Right ventricle myocardium superior (tissue), 1 donor: ENCODE measurements at places on chromosomes 3 and 15.

- DNase-seq: peak; percentile 79
Measured at GRCh38 chr15:45187894-45188830, at the start of gene SHF. SHF (minus strand) TSS chr15:45187966; CDS start chr15:45187951, 15 bp downstream.

DNA sequence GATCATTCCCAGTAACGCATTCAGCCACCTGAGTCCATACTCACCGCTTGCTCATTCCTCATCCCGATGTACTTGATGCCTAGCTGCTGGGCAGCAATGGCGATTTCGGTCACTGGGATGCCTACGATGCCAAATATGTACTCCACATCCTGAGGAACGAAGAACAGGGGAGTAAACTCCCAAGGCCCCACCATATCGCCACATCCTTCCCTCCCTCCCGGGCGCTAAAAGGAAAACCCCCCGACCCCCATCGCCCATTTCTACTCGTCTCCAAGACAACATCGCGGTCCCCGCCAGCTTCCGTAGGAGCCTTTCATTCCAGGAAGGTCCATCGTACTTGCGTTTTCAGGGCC is 347 bp downstream of the HACL1 start:
- DNase-seq: no peak

DNA sequence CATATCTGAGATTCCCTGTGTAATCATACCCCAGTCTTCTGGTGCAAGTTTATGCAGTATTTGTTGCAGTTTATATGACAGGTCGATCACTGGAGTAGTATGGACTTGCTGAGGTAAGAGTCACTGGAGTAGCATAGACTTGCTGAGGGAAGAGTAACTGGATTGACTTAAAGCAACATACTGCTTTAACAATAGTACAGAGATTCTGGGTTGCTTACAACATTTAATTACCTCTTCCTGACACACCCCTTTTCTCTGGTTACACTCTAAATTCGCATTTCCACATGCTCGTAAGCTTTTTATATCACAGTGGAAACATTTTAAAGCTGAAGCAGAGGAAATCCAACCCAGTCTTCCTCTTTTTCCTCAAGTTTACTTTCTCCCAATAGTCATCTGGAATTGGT is 11.8 kb downstream of the AAGAB start:
- DNase-seq: no peak

DNA sequence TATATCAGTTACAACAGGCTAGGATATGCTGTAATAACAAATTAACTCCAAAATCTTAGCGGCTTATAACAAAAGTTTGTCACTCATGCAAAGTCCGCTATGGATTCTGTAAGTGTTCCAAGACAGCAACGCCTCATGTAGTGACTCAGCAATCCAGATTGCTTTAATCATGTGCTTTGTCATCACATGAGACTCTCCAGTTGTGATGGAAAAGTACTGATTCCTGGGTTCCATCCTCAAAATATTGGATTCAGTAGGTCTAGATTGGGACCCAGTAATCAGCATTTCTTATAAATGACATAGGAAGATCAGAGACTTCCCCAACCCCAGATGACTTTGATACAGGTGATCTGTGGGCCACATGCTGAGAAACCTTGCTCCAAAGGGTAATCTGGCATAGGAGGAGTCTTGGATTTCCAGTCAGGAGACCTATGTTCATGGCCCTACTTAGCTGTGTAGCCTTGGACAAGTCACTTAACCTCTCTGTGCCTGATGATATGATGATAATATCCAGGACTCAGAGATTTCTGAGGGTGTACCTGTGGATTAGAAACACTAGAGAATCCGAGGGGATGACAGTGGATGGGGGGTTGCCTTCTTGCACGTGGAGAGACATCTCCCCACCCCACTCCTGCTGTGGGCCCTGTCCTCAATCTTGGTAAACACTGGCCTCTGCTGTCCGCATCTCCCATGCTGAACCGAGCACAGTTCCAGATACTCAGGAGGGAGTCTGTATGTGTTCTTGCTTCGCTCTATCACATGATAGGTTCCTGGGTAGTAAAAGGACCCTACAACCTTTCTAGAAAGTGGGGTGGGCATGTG is 65.5 kb downstream of the CORO2B start:
- no peak for DNase-seq

DNA sequence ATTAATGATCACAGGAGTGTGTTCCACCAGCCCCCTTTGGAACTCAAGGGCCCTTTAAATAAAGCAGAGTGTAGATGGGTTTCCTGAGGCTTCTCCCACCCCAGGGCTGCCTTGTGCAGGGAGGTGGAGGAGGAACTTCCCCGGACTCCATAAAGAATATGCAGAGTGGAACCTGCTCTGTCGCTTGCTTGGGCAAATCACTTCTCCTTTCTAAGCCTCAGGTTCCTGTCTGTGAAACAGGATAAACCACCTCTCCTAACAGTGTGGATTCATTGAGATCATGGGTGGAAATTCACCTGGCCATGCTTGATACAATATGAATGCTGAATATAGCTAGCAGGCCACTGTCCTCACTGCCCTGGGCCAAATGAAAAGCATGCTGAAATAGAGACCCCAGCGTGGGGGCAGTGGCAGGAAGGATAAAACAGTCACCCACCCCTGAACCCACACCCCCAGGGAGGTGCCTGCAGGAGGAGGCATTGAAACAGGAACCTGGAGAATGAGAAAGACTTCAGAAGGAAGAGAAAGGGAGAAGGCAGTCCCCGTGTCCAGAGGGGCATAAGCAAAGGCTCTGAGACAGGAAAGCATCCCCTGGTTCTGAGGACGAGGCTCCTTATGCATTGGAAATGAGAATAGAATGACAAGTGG is 41.1 kb upstream of the CHRNB4 start:
- DNase-seq: no peak

GRCh38 chr3:194937882-194938321 is 252.2 kb downstream of the FAM43A start:
- DNase-seq: no peak

DNA sequence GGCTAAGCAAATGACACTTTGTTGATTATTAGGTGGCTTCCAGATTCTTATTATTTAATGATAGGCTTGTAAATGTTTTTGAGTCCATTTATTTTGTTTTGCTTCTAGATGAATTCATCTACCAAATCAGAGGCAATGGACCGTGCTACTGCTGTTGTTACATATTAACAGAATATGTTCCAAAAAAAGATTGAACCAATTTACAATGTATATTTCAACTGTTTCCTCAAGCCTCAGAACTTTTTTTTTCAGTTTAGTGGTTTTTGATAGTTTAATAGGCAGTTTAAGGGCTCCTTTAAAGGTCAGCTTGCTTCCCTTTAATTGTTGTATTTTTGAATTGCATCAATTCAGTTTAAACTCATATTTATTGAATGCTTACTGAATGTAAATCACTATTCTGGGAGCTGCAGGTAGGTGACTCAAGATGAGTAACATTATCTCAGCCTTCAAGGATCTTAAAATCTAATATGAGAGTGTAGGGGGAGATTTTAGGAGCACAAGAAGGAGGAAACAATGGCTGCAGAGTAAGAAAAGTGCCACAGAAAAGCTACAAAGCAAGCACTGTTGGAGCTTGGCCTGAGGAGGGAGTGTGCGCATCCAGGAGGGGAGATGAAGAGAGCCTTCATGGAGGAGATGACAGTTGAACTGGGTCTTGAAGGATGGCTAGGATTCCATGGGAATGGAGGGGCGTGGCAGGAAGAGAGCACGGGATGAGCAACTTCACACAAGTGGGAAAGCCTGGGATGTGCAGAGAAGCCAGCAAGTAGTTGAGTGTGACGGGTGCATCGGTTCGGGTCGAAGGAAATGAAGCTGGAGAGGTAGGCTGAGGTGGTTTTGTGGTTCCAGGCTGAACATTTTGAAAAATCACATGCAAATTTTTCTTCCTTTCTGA is 14.7 kb downstream of the MAP2K1 start:
- no peak for DNase-seq

GRCh38 chr3:59277816-59278215 is 228.0 kb upstream of the CFAP20DC start:
- DNase-seq: no peak

GRCh38 chr3:82163907-82164520 is 402.6 kb upstream of the GBE1 start:
- no peak for DNase-seq

DNA sequence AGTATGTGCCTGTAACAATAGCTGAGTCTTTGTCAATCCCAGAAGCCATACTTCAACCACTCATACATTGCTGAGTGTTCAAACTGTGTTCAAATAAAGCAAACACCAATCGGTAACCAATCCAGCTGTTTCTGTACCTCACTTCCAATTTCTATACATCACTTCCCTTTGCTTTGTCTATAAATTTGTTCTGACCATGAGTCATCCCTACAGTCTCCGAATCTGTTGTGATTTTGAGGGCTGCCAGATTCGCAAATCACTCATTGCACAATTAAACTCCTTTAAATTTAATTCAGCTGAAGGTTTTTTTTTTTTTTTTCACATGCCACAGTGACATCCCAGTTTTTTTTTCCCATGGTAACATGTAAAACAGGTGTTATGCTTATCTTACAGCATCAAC is 870.3 kb downstream of the NAALADL2 start:
- no peak for DNase-seq

- DNase-seq: no peak
Measured at GRCh38 chr3:29152379-29152778, 128.5 kb upstream of the RBMS3 start.

DNA sequence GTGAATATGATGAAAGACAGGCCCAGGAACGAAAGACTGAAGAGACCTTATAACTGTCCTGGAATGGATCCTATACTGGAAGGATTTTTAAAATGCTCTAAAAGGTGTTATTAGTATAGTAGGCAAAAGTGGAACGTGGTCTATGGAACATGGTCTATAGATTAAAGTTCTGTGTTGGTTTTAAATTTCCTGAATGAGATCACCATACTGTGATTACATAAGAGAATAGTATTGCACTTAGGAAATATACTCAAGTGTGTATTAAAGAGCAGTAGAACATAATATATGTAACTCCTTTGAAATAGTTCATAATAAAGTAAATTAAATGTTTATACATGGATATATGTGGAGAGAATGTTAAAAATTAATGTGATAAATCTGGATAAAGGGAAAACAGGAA is 68.2 kb downstream of the SPRED1 start:
- no peak for DNase-seq

DNA sequence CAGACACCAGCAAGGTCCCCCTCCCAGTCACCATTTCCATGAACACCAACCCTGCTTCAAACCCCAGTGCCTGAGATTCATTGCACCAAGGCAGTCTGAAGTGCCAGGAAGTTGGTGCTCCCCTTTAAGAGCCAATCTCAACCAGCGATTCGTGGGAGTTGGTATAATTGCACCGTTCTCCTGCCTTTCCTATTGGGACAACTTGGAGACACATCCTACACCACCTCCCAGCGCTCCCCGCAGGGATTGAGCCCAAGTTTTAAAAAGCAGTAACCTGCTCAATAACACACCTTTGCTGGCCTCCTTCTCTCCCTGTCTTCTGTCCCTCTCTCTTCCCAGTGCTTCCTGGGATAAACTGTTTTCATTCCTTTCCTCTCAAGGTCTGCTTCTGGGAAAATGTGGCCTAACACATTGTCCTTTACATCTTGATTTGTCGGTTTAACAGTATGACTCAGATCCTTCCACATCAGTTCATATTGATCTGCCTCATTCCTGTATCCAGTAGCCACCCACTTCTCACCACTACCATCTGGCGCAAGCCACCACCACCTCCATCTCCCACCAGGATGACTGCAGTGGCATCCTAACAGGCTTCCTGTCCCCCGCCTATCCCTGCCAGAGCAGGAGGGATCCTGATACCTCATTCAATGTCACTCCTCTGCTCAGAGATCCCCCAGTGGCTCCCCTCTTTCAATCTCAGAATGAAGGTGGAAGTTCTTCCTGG is 37.8 kb upstream of the HRH1 start:
- no peak for DNase-seq
